ENCODE measurements at places on chromosomes 6 and 20.

GRCh38 chr20:48359692-48360341, 468.0 kb downstream of the PREX1 start:
- DNase-seq: no peak

GRCh38 chr6:133179481-133179880, 61.7 kb upstream of the EYA4 start:
- no peak for DNase-seq

DNA sequence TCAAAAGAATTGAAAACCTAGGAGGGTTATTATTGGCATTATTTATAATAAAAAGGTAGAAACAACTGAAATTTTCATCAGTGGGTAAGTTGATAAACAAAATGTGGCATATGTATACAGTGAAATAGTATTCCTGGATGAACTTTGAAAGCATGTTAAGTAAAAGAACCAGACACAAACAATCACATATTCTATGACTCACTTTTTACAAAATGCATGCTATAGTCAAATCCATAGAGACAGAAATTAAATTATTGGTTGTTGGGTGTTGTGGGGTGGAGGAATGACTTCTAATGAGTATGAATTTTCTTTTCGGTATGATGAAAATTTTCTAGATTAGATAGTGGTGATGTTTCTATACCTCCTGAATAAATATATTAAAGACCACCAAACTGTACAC, 94.6 kb downstream of the LRRC1 start:
- no peak for DNase-seq

DNA sequence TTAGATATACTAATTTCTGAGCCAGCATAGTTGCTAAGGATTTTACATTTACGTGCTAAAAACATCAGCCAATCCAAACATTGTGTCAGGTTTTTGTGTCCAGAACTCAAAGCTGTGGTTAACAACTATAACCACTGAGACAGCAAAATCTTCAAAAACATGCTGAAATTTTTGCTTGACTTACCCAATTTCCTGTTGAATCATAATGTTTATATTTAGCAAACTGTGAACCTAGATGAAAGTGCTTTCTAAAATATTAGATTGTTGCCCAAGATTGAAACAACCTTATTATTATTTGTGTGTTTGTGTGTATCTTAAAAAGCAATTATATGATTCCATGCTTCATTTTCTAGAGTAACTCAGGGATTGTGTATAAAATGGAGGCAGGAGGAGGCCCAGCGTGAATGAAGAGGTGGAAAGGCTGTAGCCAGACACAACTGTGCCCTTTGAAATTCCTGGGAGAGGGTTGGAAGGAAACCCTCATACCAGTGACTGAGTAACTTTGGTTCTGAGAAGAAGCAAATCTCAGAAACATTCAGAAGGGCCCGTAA, 48.0 kb downstream of the ARMC2 start:
- DNase-seq: no peak

GRCh38 chr20:62293111-62293784, 9.5 kb upstream of the ADRM1 start:
- DNase-seq: no peak

GRCh38 chr20:64080013-64080812, at the start of gene OPRL1:
OPRL1 (plus strand) TSS chr20:64080082; CDS start chr20:64092721, 12,639 bp downstream.
- no peak for DNase-seq

DNA sequence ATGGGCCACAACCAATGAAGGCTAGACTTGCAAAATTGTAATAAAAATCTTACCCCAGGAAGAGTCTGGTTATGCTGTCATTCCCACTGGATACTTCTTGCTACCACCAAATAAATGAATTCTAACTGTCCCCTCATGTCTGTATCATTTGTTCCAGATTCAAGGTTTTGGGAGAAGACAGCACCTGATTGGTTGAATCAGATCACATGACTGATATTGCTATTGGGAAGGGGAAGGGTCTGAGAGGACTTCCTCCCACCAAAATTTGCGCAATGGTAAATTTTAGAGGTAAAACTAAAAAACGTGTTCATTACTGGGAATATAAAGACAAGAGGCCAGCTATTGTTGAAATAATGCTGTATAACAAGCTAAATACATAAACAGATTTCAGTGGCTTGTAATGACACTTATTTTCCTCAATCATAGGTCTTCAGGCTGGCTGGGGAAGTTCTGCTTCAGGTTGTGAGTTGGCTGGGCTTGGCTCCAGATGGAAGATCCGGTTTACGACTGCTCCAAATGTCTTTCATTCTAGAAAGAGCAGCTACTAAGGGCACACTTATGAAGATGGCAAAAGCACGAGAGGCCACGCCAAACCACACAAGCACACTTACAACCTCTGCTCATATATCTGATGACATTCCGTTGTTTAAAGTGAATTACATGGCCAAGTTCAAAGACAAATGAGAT, 27.1 kb upstream of the TASP1 start:
- no peak for DNase-seq

GRCh38 chr6:24332317-24332716, 25.5 kb downstream of the DCDC2 start:
- DNase-seq: no peak

GRCh38 chr6:26130581-26131249, 43.5 kb downstream of the HFE start:
- no peak for DNase-seq

- DNase-seq: no peak
These were observed 133.1 kb downstream of the ALDH8A1 start for GRCh38 chr6:134816780-134817179.

DNA sequence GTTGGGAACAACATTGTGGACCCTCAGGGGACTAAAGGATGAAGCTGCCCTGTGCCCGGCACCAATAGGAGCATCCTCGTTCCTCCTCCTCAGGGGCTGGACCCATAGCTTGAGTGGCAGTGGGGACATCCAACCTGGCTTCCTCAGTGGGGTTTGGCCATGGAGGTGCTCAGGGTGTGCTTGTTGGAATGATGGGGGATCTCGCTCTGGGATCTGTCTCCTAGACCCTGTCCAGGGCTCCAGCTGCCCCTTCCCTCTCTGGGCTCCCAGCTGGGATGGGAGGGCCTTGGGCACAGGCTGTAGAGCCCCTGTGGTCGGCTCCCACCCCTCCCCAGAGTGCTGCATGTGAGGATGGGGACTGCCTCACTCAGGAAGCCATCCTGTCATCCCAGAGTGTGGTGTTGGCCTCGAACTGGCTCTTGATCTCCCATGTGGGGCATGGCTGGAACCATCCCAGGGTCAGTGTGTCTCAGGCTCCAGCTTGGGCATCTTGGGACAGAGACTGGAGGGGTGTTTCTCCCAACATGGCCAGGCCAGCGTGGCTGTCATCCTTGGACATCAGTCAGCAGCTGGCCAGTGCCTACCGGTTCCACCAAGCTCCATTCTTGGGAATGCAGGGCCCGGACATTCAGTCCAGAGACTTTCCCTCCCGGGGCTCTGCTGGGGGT, 9.5 kb upstream of the MYT1 start:
- DNase-seq: no peak

GRCh38 chr6:150081702-150082101, 12.8 kb upstream of the ULBP3 start:
- DNase-seq: peak; percentile 45

DNA sequence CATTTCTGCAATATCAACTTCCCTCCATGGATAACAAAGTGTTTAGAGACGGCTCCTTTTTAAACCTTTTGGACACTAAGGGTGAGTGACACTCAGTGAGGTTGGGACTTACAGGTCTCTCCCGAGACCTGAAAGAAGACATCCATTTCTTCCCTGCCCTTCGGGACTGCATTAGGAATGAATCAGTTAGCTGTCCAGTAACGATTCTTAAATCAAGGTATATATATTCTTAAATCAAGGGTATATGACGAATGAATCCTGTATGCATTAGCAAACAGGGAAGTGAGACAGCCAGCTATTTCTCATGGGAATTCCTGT, 52.9 kb downstream of the EDN1 start:
- no peak for DNase-seq

DNA sequence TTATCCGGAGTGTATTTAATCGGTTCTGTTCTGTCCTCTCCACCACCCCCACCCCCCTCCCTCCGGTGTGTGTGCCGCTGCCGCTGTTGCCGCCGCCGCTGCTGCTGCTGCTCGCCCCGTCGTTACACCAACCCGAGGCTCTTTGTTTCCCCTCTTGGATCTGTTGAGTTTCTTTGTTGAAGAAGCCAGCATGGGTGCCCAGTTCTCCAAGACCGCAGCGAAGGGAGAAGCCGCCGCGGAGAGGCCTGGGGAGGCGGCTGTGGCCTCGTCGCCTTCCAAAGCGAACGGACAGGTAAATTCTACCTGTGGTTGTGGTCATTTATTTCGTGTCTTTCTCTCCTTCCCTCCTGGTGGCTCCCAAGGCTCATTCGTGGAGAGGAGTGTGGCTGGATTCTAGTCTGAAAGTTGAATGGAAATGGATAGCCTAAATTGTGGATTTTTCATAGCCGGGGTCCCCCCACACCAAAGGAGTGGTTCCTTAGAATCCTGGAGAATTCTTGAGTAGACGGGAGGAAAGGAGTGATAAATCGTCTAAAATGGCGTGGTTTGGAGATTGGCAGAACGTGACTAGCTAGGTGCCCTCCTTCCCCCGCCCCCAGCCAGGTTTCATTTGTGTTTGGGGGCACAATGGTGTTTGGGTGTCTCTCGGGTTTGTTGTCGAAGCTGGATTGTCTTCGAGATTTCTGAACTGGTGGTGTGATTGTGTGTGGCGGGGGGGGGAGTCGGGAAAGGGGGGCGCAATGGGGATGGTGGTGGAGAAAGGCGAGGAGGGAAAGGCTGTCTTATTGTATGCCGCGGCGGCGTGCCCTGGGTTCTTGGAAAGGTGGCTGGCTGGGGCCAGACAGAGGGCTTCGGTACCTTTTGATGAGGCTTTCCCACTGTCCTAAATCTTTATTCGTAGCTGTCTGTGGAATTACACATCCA, 673 bp downstream of the MARCKS start:
- DNase-seq: no peak

GRCh38 chr20:59518881-59519706, 85.2 kb upstream of the PHACTR3 start:
- DNase-seq: peak; percentile 84

GRCh38 chr20:63529861-63530787, 7.1 kb downstream of the PTK6 start:
- no peak for DNase-seq

GRCh38 chr6:84798257-84798656, 33.9 kb upstream of the TBX18 start:
- no peak for DNase-seq

DNA sequence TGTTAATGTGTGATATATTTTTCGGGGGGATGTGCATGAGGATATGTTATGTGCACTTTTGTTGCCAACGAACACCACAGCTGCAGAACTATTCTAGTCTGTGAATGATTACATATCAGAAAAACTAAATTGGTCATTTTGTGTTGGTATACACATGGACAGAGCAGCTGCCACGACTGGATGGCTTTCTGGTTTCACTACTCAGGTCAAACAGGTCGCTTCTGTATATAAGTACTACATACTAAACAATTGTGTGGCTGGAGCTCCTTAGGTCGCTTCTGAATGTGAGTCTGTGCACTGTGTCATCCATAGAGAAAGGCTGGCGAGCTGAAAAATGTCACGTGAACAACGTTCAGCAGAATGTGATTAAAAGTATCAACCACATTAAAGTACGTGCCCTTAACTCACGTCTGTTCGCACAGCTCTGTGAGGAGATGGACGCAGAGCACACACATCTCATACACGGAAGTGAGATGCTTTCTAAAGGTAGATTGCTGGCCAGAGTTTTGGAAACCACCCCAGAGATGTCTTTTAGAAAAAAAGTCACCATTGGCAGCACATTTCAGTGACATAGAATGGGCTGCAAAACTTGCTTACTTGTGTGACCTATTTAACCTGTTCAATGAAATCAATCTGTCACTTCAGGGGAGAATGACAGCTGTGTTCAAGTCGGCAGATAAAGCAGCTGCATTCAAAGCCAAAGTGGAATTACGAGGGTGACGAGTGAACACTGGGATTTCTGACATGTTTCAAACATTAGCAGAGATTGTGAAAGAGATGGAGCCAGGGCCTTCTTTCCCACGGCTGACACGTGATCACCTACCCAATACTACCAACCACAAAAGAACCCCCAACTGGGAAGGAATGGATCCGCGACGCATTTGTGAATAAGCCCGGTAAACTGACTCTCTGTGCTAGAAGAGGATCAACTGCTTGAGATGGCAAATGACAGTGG, 176.6 kb downstream of the PDE10A start:
- DNase-seq: no peak

- no peak for DNase-seq
These were observed 358.9 kb downstream of the CENPW start for GRCh38 chr6:126698732-126699240.

DNA sequence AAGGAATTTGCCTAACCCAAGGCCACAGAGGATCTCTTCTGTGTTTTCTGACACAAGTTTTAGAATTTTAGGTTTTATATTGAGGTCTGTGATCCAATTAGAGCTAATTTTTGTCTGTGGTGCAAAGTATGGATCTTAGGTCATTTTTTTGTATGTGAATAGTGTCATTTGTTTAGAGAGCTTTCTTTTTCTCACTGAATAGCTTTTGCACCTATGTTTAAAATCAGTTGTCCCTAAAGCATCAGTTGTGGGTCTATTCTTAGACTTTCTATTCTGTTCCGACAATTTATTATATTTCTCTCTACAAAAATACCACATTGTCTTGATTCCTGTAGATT, 341 bp upstream of the MCM9 start:
- DNase-seq: no peak

DNA sequence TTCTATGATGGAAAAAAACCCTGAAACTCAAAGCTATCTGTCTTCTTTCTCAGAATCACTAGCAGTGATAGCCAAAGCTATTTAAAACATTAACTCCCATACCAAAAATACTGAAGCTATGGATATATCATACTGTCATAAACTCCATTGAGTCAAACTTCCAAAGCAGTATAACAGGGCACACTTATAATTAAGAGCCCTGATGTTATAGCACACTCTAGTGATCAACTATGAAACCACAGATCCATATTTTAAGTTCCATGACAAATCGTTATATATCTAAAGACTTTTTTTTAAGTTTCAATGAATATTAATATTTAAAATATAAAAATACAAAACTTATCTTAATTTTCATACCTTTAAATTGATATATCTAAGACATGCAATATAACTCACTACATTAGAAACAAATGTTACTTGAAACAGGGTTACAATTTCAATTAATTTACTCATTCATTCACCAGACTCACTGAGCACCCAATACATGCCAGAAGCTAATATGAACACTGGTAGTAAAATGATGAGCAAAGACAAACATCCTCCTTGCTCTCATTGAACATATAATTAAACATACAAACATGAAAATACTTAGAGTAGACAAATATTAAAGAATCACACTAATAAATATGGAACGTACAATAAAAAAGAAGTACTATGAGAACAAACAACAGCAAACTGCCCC, 69.3 kb downstream of the IBTK start:
- DNase-seq: peak; percentile 50

- no peak for DNase-seq
These were observed 163.7 kb downstream of the MANEA start for GRCh38 chr6:95741045-95741444.

GRCh38 chr20:38220587-38221118, 39.9 kb downstream of the KIAA1755 start:
- DNase-seq: no peak

DNA sequence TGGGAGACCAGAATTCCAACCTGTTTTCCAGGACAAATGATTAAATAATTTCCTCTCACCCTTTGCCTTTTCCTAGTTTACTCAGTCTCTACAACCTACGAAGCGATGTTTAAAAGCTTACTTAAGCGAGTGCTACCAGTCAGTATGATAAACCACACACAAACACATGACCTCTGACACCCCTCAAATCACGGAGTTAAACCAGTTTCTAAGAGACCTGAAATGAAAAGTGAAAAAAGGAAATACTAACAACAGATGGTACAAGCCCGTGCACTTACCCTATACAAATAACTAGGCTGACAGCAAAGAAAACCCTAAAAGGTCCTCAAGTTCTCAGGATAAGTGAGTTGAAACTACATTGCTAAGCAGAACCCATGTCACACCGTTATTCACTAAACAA, 7.7 kb downstream of the TNFRSF21 start:
- no peak for DNase-seq

Measured in Karpas-422 (cell line).